ENCODE measurements at places on chromosomes 4 and X. TPM values are rescaled to one million over a fixed set of nuclear protein-coding genes. Genes with fewer than 3 reads are reported as not detected.

The CITED1 gene
- 1.4 TPM for total RNA-seq

GRCh38 chr4:142316913-142317312 is 529.2 kb downstream of the INPP4B start:
- no peak for ATAC-seq

- no peak for ATAC-seq
Measured at GRCh38 chr4:101114936-101115372, 232.4 kb downstream of the PPP3CA start.

The BTC gene
- 77.3 TPM for total RNA-seq

The CT55 gene
- total RNA-seq: not detected
